ENCODE measurements at places on chromosomes 3 and 15. TPM values are rescaled to one million over a fixed set of nuclear protein-coding genes. Genes with fewer than 3 reads are reported as not detected.

GRCh38 chr15:45287390-45287956 is 35.4 kb downstream of the SLC28A2 start:
- DNase-seq = no peak

CDAN1 gene
- total RNA-seq = 10.9 TPM

ATG7 gene
- total RNA-seq = 42.3 TPM

DNA sequence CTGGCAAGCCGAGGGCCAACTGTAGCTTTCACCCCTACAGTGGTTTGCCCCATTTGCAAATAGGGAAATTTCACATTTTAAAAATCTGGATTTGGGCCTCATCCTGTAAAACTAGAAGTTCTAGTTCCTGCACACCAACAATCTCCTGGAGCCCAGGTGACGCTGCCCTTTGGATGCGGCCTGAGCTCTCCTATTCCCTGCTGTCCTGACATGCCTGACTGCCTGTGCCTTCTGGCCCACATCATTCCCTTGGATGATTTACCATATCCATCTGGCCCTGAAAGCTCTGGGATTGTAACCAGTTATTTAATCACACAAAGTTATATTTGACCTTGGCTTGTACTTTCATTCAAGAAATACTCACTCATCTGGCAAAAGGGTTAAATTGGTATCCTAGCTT is 272.3 kb downstream of the ARRDC4 start:
- no peak for DNase-seq

EPHA3 gene
- not detected for total RNA-seq

SCN11A gene
- not detected for total RNA-seq

DNA sequence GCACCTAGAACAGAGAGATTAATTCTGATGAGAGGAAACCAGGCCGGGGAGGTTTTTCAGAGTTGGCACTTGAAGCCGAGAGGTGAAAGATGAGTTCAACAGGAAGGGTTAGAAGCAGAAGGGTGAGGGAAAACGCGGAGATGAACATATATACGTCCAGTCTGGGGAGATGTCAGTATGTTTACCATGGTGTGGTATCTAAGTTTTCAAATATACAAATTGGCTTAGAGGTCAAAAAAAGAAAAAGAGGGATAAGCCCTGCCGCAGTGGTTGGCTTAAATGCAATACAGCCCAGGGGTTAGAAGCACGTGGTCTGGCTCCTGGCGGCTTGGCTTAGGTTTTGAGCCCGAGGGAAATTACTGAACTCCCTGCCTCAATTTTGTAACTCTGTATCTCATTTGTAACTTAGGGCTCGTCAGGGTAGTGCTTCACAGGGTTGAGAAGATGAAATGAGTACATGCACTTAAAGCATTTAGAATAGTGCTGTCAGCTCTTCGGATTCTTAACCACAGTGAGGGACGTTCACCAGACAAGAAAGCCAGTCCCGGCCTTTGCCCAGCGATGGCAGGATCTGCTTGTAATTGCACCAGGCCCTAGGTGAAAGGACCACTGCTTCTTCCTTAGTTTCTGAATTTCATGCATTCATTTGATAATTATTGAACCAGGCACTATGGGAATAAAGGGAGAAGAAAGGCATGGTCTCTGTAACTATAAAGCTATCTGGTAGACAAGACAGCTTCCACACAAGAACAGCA is 6.4 kb downstream of the HES1 start:
- no peak for DNase-seq

DNA sequence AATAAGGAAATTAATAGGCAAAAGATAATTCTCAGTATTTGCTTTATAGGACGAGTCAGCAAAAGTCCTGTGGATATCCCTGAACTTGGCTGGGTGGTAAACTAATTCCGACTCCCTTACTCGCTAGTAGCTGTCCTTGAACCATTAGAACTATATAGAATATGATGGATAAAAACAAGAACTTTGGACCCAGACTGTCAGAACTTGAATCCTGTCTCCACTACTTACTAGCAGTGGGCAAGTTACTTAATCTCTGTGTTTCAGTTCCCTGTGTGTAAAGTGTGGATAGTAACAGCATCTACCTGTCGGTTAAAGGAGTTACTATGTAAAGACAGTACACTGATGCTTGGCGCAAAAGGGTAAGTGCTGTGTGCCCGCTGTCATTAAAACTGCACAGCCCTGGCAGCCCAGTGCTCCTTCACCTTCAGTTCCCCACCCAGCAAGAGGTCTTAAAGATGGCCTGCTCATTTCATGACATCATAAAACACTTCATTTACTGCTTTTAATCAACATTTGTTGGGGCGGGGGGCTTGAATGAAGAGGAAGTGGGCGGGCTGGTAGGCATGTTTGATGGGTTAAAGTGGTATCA is 7.3 kb downstream of the TPM1 start:
- DNase-seq = no peak

BMF gene
- 0.23 TPM for total RNA-seq

DNA sequence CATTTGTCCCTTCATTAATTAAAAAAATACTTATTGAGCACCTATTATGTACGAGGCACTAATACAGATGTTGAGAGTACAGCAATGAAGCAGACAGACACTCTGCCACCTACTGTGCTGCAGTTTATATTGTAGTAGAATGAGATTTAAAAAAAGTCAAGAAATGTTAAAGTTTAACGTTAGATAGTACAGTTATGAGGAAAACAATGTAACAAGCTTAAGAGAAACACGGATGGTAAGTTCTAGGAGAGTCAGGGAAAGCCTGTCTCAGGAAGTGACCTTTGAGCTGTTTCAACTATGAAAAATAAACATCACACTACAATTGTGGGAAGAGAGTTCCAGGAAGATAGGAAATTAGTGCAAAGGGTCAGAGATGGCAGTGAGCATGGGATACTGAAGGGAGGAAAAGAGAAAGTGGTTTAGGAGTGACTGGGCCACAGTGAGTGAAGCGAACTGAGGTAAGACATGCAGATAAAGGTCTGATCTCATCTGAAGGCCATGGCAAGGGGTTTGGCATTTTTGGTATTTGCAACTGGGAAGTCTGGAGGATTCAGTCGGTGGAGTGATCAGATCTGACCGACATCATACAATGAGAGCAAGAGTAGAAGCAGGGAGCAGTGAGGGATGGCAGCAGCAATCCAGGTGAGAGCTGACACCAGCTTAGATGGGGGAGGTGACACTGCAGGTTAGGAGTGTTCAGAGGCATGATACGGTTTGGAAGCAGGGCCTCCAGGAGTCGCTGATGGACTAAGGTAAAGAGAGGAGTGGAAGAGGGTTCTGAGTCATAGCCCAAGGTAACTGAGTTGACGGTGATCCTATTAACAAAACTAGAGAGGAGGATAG is 28.5 kb downstream of the PLSCR4 start:
- DNase-seq = peak; percentile 30

GRCh38 chr3:426072-426471 is 229.5 kb downstream of the CHL1 start:
- no peak for DNase-seq

DNA sequence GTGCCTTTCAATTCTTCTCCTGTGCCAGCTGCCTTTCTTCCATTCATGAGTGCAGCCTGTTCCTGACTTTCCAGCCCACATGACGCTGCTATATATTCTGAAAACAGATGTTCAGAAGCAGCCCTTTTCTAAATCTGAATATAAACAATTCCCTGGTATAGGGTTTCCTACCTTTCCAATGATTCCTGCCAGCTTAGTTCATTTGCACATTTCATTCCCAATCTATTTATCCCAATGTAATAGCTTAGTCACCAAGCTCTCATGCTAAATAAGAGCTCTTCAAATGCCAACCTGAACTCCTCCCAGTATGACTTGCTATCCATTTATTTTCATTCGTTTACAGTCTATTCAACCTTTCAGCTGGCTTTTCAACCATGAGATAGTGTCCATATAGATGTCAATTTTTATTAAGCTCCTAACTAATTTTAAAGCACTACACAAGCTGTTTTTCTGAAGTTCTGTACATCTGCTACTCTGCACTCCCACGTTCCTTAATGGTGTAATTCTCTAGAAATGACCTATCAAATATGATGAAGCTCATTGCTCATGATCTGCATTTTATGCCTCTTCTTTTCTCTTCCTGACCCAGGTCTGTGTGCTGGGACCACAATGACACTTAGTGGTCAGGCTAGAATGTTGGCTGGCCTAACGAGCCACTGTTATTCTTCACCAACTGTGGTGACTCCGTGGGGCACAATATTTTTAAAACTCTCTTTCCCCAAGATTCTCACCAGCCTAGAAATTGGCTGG is 605.0 kb upstream of the TBL1XR1 start:
- DNase-seq = peak; percentile 24

DNA sequence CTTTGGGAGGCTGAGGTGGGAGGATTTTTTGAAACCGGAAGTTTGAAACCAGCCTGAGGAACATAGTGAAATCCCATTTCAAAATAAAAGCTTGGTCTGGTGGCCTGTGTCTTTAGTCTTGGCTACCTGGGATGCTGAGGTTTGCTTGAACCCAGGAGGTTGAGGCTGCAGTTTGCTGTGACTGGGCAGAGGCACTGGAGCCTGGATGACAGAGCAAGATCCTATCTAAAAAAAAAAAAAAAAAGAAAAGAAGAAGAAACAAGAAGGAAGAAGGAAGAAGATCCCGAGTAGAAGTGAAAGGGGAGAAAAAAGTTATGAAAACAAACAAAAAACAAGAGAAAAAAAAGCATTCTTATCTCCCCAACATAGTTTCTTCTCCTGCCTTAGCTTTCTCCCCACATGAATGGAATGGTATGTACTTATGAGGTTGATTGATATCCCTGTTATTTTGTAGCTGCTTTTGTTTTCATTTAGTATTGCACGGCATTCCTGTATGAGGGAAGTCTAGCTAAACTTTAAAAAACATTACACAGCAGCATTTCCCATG is 42.4 kb downstream of the TMEM40 start:
- DNase-seq = no peak

UBA5 gene
- 63.4 TPM for total RNA-seq

DNA sequence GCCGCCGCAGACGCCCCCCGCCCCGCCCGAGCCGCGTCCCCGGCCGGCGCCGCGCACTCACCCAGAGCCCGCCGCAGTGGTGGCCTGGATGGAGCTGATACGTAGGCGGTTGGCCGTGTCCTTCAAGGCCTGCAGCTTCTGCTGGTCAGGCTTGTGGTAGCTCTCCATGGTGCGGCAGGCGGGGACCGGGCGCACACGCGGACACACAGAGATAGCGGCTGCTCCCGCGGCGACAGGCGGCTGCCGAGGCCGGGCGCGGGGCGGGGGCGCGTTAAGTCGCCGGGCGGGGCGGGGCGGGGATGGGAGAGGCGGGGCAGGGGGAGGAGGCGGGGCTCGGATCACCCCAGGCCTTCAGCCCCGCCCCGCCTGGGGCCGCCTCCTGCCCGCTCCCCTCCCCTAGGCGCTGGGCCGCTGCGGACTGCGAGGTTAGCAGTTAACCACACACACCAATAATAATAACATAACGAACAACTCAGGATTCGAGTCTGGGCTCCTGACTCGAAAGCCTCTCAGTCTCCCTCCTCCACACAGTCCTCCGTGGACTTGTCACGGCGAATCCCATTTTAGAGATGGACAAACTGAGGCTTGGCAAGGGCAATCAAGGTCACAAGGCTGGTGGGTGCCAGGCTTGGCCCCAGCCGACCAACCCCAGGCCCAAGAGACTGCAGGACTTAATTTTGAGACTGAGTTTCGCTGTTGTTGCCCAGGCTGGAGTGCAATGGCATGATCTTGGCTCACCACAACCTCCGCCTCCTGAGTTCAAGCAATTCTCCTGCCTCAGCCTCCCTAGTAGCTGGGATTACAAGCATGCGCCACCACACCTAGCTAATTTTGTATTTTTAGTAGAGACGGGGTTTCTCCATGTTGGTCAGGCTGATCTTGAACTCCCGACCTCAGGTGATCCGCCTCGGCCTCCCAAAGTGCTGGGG is at the start of gene TKT:
Gene TKT (minus strand): TSS at position 248 of the 929 bp plus-strand sequence. CDS start 80 bp downstream, at position 168.
- DNase-seq = peak; percentile 65

PPM1M gene
- 1.8 TPM for total RNA-seq

GRCh38 chr3:38343797-38344594 is 2.6 kb upstream of the XYLB start:
- peak; percentile 16 for DNase-seq

- DNase-seq = peak; percentile 81
Observed at GRCh38 chr15:62896380-62896866, 146.1 kb upstream of the TPM1 start.

TCF12 gene
- 96.2 TPM for total RNA-seq

GRCh38 chr3:99686955-99687612 is 48.7 kb downstream of the COL8A1 start:
- peak; percentile 66 for DNase-seq

GRCh38 chr15:31477301-31477700 is 150.7 kb downstream of the KLF13 start:
- no peak for DNase-seq

PLA2G4D gene
- total RNA-seq = not detected

- DNase-seq = no peak
Observed at GRCh38 chr3:81936817-81937216, 175.4 kb upstream of the GBE1 start.

DNA sequence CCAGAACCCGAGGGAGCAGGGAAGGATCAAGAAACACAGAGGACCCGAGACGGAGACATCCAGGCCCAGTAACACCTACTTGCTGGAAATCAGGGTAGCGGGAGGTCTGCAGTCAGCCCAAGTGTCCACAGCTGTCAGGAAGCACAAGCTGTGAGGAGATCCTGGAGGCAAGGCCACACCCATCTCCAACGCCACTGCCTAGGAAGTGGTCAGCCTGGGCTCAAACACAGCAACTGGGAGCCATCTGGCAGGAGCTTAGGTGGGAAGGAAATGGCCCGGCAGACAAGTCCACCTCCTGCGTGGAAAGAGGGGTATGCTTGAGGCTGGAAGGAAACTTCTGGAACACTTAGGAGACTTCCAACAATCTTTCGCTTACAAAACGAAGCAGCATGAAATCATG is 407.1 kb downstream of the VPS13C start:
- peak; percentile 41 for DNase-seq

- DNase-seq = no peak
Observed at GRCh38 chr3:11363715-11364114, 91.5 kb downstream of the ATG7 start.

DNA sequence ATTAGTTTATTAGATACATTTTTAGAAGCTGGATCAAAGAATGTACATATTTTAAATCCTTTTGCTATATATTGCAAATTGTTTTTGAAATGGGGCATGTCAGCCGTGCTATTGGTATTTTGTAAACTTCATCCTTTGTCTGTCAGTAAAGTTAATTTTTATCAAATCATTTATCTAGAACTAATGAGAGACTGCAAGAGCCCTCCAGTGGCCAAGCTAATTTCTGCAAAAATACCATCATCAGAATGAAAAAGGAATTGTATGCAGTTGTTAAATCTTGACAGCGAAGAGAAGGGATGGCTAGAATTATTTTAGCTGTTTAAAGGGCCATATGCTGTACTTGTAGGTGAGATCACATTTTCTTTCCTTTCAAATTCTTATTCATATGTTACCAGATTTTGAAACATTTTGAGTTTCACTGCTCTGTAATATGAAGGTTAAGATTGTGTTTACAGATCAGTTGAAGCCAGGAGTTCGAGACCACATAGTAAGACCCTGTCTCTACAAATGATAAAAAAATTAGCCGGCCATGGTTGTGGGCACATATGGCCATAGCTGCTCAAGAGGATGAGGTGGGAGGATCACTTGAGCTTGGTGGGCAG is 8.1 kb upstream of the CLDN11 start:
- DNase-seq = peak; percentile 52

All from HT1080 (cell line).